H54 (cell line): ENCODE measurements at places on chromosomes 13 and 19.

- DNase-seq: peak; percentile 41
Observed at GRCh38 chr13:114319441-114319913, 5.2 kb downstream of the CHAMP1 start.

- no peak for DNase-seq
Observed at GRCh38 chr13:48370815-48371214, 42.1 kb downstream of the LPAR6 start.

DNA sequence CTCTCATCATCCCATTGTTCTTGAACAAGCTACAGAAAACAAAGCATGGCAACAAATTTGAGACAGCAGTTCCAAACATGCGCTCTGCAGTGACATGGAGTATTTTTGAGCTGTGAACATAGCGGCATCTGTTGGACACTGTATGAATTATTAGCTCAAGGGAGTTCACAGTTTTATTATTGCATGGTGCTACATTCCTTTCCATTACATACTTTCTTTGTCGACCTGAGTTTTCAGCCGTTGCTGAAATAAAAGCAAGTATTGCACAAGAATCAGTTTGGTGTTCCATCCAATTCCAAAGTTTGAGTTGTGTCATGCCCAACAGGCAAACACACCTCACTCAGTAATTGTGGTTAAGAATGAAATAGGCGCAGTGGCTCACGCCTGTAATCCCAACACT lies 30.1 kb upstream of the METTL21C start:
- DNase-seq: no peak

- no peak for DNase-seq
Observed at GRCh38 chr19:46913852-46914430, 53.1 kb downstream of the ARHGAP35 start.

DNA sequence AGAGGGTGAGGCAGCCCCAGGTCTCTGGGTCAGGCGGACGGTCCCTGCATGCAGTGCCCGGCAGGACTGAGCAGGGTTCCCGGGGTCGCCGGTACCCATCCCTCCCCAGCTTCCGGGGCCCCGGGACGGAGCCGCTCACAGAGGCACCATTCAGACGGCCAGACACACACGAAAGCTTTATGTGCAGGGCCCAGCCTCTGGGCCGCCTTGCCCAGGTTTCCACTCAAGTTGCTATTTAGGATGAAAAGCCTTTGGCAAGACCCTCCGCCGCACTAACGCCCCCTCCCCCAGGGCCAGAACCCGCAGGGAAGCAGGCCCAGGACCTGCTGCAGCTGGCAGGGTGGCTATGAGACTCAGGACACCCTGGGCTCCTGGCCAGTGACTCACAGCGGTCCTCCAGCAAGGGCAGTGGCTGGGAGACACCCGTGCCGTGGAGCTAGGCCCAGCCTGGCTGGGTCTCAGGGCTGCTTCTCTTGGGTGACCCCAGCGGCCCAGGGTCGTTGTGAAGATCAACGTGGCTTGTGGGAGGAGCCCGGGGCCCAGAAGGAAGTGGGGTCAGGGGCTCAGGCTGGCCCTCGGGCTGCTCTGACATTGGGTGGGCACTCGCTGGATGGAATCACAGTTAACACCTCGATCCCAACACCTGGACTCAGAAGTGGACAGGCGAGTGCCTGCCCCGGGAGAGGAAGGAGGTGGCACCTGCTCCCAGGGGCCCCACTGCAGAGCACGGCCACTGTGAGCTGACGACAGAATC lies 4.8 kb downstream of the C19orf25 start:
- DNase-seq: peak; percentile 78

GRCh38 chr13:48403913-48404312 lies 9.0 kb downstream of the LPAR6 start:
- no peak for DNase-seq

DNA sequence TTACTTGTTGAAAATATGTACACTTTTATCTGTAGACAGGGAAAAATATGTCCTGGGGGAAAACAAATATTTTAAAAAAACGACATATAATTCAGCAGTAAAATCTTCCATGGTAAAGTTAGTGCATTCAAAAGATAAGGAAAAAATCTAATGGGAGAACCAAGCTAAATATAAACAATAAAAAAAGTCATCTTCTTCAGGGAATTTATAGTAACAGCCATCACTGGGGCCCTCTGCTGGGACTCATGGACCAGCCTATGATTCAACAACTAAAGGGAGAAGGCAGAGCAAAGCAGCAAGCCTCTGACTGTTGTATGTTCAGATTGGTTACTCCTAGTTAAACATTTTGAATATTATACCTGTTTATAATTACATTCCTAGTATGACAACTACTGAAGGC lies 93.0 kb downstream of the ITGBL1 start:
- DNase-seq: no peak

GRCh38 chr13:91725646-91726045 lies 327.2 kb downstream of the GPC5 start:
- no peak for DNase-seq

- no peak for DNase-seq
Observed at GRCh38 chr19:3094601-3095440, 659 bp downstream of the GNA11 start.

DNA sequence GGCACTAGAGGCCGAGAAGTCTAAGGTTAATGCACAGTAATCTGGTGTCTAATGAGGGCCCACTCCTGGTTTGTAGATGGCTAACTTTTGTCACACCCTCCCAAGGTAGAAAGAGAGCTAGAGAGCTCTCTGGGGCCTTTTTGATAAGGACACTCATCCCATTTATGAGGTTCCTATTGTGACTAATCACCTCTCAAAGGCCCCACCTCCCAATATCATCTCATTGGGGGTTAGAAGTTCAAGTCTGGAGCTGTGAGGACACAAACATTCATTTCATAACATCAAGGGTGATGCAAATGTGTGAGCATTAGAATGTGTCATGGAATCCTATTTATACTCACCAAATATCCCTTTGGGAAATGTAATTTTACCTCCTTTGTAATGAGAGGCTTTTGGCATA lies 79.2 kb upstream of the SLC10A2 start:
- DNase-seq: no peak

- DNase-seq: no peak
Observed at GRCh38 chr13:99827011-99827772, 144.4 kb downstream of the ZIC5 start.

DNA sequence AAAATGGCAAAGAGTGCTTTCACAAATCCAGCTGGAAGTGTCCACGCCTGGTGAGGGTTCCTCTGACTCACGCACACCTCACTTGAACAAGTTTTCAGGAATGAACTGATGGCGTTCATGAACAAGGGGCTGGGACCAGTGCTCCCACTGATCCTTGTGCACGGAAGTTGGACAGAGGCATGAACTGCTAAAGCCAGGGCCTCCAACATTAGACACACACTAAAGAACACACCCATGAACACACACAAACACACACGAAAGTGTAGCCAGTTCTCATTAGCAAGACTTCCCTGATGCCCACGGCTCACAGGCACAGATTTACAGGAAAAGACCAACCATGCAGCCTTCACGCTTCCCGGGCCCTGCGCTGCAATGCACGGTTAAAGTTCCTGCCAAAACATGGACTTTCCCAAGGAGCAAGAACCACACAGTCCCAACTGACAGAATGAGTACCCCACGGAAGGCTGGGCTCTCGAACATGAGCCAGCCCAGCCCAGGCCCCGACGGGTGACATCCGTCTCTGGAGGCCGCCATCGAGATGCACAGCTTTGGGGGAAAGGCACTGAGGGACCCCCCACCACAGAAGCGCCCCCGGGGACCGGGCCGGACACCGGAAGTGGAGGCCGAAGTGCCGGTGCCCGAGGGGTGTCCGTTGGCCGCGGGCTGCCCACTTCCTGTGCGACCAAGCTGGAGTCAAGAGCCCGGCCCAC lies 808 bp downstream of the DNMT1 start:
- peak; percentile 61 for DNase-seq

DNA sequence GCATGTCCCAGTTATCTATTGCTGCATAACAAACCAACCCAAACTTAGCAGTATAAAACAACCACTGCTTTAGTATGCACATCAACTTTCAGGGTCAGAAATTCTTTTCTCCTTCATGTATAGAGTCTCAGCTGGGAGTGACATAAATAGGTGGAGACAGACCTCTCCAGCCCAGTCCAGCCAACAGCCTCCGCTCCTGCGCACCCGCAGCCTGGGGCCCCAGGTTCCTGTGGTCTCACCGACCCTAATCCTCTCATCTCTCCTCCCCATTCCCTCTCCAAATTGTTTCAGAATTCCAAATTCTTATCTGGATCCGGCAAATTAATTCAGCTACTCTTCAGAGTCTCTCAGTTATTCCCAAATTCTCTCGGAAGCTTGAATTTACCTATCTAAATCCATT lies 522 bp upstream of the ATP12A start:
- no peak for DNase-seq

DNA sequence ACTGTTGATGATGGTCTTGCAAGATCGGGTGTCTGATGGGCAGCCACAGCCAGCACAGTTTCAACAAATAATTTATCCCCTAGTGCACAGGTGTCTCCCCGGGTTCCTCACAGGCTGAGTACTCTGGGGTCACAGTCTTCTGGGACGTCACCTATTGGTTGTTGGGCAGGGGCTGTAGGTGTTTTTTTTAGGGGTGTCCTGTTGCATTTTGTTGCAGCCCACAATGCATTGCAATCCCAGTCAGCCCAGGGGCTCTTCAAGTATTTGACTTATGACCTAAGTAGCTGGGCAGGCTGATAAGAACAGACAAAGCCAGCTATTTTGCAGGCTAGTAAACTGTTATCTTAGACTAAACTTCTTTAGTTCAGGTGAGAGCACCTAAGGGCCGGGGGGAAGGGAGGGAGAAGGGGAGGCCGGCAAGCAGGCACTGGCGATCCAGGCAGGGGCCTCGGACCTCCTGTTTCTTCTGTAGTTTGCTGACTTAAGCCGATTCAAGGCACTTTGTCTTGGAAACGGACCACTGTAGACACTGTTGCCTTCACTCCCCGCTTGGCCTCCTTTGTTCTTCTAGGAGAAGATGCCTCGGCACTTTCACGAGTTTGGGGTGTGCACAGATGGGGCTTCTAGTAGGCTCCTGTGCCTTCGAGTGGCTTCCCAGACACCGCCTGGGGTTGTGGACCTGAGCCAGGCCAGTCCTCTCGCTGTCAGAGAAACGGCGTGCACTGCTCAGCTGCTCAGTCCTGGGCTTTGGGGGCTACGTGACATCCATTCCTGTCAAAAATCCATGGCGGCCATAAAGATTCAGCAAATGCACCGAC lies 33.9 kb upstream of the GRTP1 start:
- no peak for DNase-seq

DNA sequence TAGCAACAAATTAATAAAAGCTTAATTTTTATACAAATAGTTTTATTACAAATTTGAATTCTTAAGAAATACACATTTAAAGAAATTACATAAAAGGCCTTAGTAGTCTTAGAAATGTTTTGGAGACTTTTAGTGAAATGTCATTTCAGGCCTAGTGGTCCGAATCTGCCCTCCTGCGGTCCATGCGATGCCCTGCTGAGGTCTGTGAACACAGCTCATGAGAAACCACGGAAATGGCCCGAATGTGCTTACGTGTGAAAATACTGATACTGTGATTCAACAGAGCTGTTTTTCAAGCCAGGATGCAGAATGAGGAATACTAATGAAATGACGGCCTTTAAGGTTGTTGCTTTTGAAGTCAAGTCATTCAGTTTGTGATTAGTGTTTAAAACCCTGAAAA lies 157.9 kb downstream of the COL4A1 start:
- no peak for DNase-seq

GRCh38 chr13:62626771-62627170 lies 1211.1 kb upstream of the PCDH20 start:
- DNase-seq: no peak

- DNase-seq: no peak
Observed at GRCh38 chr13:27128825-27129627, 42.6 kb downstream of the USP12 start.

- no peak for DNase-seq
Observed at GRCh38 chr13:104779311-104779993, 1713.2 kb upstream of the SLC10A2 start.

DNA sequence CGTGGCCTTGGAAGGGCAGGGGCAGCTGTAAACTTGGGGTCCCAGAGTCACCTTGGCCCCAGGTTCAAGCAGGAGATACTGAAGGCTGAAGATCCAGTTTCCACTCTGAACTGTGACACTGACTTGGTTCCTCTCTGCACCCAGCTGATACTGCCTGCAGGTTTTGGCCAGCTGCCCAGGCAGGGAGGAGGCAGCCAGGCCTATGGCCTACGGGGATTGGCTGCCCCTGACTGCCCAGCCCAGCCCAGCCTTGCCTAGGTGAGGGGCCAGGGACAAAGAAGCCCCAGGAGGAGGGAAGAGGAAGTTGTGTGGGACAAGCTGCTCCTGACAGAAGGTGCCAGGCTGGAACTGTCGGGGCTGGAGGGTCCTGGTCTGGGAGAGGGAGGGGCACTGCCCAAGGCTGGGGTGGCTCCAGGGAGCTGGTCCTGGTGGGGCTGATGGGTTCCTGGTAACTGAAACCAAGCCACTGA lies 51.7 kb upstream of the CYP4F8 start:
- no peak for DNase-seq

GRCh38 chr13:68081061-68081460 lies 850.9 kb upstream of the PCDH9 start:
- DNase-seq: no peak

GRCh38 chr19:57935731-57936130 lies 529 bp upstream of the ZNF418 start:
- no peak for DNase-seq

DNA sequence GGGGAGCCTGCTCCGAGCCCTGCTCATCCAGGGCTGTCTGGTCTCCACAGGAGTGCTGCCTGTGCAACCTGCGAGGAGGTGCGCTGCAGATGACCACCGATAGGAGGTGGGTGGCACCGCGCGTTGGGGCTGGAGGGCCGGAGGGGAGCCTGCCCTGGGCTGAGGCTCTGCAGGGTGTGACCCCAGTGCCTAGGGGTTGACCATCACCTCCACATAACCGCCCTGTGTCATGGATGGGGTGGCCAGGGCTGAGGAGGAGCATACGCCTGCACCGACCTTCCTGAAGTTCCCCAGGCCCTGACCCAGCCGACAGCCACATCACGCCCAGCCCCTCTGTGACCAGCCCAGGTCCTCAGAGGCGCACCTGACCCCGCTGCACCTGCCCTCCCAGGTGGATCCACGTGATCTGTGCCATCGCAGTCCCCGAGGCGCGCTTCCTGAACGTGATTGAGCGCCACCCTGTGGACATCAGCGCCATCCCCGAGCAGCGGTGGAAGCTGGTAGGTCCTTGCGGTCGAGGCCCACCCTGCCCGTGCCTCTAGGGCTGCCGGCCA lies 168.7 kb downstream of the KDM4B start:
- no peak for DNase-seq

GRCh38 chr19:11694533-11695439 lies 44.0 kb downstream of the ZNF823 start:
- peak; percentile 83 for DNase-seq

GRCh38 chr13:84086847-84087162 lies 204.5 kb upstream of the SLITRK1 start:
- DNase-seq: no peak

- no peak for DNase-seq
Observed at GRCh38 chr13:44021422-44021821, 141.7 kb downstream of the LACC1 start.

DNA sequence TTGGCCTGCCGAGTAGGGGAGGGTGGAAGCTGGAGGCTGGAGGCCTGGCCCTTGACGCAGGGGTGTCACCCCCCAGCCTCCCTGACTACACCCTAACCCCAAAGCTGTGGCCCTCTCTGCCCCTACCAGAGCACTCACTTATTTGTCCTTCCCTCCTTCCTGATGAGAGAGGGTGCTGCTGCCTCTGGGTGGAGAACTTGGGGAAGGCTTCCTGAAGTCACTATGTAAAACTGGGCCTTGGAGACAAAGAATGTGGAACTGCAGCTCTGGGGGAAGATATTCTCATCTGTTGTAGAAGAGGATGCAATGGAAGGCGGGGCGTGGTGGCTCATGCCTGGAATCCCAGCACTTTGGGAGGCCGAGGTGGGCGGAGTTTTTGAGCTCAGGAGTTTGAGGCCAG lies 485.2 kb downstream of the ZNF536 start:
- no peak for DNase-seq

- no peak for DNase-seq
Observed at GRCh38 chr13:73081256-73081915, 22.6 kb downstream of the KLF5 start.
